ENCODE measurements at places on chromosomes 3 and 15.

- no peak for DNase-seq
Observed at GRCh38 chr3:127067116-127067910, 84.4 kb downstream of the PLXNA1 start.

DNA sequence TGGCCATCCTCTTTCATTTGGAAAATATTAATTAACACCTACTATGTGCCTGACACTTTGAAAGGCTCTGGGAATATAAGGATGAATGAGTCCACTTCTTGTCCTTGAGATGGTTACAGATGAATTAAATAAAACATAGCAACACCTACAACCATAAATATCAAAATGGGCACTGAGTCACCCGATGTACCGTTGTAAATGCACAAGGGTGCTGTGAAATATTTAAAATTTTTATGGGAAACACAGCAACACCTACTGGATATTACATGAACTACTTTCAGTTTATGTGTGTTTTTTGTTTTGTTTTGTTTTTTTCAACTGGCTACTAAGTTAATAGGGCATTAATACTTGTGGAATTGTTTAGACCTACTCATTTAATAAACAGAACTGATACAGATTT lies 239.0 kb upstream of the NAALADL2 start:
- peak; percentile 36 for DNase-seq

DNA sequence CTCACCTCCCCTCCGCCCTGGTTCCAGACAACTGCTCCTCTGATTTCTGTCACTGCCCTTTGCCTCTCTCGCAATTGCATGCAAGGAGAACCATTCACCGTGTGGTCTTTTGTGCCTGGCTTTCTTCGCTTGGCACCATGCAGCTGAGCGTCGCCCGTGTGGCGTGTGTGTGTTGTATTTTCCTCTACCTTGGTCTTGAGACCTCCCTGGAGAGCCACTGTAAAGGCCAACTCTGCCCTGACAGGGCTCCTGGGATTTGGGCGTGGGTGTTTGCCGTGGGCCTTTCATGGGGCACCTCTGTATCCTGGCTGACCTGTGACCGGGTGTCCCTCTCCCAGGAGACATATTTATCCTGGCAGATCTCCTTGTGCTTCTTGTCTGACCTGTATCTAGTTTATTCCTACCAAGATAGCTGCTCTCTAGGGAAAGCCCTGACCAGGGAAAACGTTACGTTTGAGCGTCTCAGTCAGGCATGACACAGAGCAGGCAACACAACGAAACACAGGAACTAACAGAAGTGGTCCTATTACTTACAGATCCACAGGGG lies 2.0 kb upstream of the PIGZ start:
- DNase-seq, result no peak

- DNase-seq, result peak; percentile 15
Observed at GRCh38 chr3:54146506-54147239, 24.3 kb downstream of the CACNA2D3 start.

DNA sequence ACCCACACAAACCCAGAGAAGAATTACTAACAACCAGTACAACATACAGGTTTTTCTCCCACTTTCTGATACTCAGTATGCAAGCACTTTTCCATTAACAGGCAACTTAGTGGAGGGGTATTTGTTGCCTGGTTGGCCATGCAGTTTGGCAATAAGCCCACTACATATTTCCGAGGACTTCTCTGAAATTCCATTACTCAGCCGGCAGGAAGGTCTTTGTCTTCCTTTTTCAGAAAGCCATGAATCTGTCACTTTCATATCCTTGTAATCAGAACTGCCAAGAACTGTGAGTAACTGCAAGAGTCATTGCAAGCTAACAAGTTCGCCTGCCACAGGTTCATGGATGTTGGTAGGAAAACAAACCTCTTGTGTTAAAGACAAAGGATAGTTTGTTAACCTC lies 422.3 kb upstream of the ROBO1 start:
- peak; percentile 0 for DNase-seq

GRCh38 chr3:196741249-196741889 lies 1.7 kb downstream of the PAK2 start:
- DNase-seq, result no peak
